Stimulated activated CD4-positive, alpha-beta T cell treated with anti-CD3 and anti-CD28 coated beads, Interleukin-1b, Interleukin-23, amount 100 ng/mL, for 24 hours (primary cell): ENCODE measurements at places on chromosomes 5 and 9.

GRCh38 chr9:116686693-116687073 lies 422 bp upstream of the TRIM32 start:
- DNase-seq, result no peak

DNA sequence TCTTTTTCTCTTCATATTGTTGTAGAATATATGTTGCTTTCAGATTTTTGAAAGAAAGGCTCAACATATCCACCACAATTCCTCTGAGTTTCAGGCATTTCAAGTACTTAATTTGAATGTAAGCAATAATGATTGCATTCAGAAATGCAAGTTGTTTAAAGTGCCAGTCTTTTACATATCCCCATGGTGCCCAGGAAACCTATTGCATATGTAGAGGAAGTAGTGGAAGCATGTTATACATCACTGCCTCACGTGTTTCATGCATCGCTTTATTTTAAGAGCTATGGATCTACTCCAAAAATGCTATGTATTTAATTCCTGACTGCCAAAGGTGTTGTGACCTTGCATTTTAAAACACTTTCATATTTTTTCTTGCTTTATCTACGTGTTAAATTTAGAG lies 28.1 kb downstream of the CPEB4 start:
- DNase-seq, result no peak

GRCh38 chr5:1100664-1101574 lies 10.9 kb downstream of the SLC12A7 start:
- DNase-seq, result no peak

GRCh38 chr9:35490910-35491465 lies 1.1 kb downstream of the RUSC2 start:
- DNase-seq, result no peak

- DNase-seq, result no peak
Measured at GRCh38 chr5:139644001-139644456, 4.1 kb upstream of the CXXC5 start.

- no peak for DNase-seq
Measured at GRCh38 chr5:14306329-14306815, 163.2 kb downstream of the TRIO start.
